Stimulated activated CD4-positive, alpha-beta T cell treated with anti-CD3 and anti-CD28 coated beads, Interleukin-12 subunit alpha, Interleukin-12 subunit beta, amount 100 ng/mL, for 24 hours (primary cell): ENCODE measurements at places on chromosomes 2 and 18.

GRCh38 chr2:64019975-64020528 is 824 bp upstream of the VPS54 start:
- no peak for DNase-seq

DNA sequence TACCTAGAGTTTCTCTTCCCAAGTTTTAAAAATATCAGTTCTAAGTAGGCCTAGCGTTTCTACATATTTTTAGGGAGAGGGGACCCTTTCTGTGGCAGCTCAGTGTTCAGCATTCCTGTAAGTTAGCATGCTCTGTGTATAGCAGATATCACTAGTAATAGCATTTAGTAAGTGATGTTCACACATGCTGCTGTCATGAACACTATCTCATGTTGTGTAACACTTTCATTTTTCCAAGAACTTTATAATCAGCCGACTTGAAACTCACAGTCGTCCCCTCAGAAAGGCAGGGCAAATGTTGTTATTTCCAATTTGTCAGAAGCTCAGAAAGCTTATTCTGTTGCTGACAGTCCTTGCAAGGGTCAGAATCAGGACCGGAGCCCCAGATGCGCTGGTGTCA is 267.7 kb downstream of the ALPK2 start:
- DNase-seq = no peak

- DNase-seq = no peak
These were observed 317.2 kb upstream of the FIGN start for GRCh38 chr2:164053021-164053420.

GRCh38 chr2:2590141-2590540 is 259.1 kb upstream of the MYT1L start:
- no peak for DNase-seq

- DNase-seq = no peak
These were observed 183.0 kb downstream of the MREG start for GRCh38 chr2:215830304-215830703.

- no peak for DNase-seq
These were observed 22.8 kb downstream of the GLI2 start for GRCh38 chr2:120758181-120759144.

DNA sequence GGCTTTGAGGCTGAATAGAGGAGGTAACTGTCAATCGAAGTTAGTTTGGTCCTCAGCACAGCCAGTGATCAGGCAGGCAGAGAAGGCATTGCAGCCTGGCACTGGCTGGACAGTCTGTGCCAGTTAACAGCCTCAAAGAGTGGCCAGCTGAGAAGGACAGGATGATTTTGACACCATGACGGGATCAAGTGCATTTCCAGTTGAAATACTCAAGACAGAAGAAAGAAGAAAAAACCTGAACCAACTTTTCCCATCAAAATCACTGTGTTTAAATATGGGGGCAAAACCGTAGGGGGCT is 96.7 kb upstream of the ZCCHC2 start:
- no peak for DNase-seq
